GM12891 (cell line): ENCODE measurements at places on chromosomes 1 and 21.

DNA sequence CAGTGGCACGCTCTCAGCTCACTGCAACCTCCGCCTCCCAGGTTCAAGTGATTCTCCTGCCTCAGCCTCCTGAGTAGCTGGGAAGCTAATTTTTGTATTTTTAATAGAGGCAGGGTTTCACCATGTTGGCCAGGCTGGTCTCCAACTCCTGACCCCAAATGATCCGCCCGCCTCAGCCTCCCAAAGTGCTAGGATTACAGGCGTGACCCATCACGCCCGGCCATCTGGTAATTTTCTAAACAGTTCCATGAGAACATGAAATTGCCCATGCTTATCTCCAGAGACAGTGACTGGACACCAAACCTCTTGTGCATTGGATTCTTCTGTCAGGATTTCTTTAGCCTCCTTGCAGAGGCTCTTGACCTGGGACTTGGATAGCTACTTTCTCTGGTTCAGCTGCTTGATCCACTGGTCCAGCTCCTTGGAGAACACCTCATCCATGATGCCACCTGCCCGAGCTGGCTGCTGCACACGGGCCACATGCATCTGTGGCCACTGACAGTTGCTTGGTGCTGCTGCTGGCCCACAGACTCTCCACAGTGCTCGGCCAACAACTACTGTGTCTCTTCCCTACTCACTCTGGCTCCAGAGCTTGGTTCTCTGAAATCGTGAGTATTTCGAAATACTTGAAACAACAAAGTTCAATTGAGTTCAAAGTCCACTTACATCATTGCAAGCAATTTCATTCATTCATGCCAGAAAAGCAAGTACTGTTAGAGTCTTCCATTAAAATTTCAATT, 40.0 kb upstream of the CTPS1 start:
- no peak for DNase-seq

- DNase-seq: no peak
Observed at GRCh38 chr1:176942346-176942745, 222.2 kb downstream of the ASTN1 start.

GRCh38 chr1:17194615-17195528, 10.1 kb upstream of the PADI1 start:
- DNase-seq: no peak

DNA sequence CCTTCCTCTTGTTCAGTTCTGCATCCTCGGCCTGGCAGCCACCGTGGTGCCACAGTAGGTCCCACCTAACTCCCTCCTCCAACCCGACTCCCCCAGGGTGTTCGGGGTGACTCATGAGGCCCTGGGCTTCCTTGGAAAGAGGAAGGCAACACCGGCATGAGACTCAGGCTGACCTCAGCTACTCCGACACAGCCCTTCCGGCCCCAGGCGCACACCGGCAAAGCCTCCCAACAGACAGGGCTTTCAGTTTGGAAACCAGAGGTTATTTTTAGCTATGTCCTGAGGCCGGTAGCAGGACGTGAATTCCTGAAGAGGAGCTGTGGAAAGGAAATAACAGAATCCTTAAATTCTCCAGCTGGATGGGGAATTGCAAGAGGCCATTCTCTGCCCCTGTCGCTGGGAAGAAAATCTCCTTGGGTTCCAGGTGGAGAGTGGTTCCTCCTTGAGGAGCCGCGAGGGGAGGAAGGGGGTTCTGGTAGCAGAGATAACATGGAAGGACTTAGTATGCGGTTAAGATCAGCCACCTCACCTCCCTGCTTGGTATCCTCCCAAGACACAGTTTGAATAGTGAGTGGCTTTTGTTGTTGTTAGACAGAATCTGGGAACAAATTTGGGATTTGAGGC, 24.4 kb downstream of the PLXNA2 start:
- DNase-seq: no peak

DNA sequence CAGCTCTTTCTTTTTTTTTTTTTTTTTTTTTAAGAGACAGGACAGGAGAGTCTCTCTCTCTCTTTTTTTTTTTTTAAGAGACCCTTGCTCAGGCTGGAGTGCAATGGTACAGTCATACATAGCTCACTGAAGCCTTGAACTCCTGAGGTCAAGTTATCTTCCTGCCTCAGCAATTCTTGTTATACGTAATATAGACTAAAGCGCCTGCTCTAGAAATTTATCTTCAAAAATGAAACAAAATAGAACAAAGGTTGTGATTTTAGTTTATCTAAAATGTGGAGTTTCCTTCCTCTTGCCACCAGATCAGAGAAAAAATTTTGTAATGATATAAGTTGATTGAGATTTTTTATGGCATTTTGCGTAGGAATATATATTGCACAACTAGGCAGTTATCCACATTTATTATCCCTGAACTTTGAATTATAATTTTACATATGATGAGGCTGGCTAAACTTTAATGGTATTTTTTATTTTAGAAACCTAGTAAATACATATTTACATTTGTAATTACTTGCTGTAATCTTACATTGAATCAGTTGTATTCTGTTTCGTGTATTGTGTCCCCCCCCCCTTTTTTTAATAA, 44.2 kb downstream of the MTF2 start:
- DNase-seq: no peak

GRCh38 chr1:91697416-91697815, 188.5 kb downstream of the TGFBR3 start:
- peak; percentile 11 for DNase-seq

DNA sequence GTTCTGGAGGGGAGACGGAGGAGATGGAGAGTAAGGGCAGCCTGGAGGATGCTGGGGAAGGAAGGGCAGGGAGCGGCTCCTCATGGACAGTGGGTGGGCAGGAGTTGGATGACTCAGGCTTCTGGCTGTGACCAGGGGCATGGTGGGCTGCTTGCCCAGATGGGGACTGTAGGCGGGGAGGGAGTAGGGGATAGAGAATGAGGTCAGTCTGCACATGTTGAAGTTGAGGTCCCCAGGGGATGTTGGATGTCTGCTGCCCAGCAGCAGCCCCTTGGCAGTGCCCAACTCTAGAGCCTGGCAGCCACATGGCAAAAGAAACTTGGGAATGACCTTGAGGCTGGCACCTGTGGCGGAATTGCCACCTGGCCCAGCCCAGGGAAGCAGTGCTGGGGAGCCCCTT, 6.4 kb downstream of the SELENON start:
- no peak for DNase-seq

GRCh38 chr1:230822092-230822581, 46.2 kb downstream of the C1orf198 start:
- no peak for DNase-seq

DNA sequence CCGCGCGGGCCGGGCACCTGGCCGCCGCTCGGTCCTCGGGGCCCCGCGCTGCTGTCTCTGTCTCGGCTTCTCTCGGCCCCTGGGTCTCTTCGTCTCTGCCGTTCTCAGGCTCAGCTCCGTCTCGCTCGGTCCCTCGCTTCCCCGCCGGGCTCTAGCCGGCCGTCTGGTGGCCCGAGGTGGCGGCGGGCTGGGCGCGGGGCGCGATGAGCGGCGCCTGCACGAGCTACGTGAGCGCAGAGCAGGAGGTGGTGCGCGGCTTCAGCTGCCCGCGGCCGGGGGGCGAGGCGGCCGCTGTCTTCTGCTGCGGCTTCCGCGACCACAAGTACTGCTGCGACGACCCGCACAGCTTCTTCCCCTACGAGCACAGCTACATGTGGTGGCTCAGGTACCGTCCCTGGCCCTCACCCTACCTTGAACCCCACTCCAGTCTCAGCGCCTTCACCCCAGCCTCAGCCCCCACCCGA, 355 bp downstream of the SHISAL2A start:
- peak; percentile 30 for DNase-seq

DNA sequence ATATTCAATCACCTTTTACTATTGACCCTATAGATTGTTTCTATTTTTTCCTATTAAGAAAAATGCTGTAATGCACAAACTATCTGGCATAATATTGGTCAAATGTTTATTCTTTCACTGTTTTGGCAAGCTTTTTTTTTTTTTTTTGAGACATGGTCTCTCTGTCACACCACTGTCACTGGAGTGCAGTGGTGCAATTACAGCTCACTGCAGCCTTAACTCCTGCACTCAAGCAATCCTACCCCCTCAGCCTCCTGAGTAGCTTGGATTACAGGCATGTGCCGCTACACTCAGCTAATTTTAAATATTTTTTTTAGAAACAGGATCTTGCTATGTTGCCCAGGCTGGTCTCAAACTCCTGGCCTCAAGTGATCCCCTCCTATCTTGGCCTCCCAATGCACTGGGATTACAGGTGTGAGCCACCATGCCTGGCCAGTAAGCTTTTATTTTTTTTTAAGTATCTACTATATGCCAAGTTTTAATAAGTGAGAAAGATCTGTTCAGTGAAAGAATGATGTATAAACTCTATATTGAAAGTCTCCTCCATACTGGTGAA, 3.4 kb downstream of the CDC7 start:
- DNase-seq: no peak

DNA sequence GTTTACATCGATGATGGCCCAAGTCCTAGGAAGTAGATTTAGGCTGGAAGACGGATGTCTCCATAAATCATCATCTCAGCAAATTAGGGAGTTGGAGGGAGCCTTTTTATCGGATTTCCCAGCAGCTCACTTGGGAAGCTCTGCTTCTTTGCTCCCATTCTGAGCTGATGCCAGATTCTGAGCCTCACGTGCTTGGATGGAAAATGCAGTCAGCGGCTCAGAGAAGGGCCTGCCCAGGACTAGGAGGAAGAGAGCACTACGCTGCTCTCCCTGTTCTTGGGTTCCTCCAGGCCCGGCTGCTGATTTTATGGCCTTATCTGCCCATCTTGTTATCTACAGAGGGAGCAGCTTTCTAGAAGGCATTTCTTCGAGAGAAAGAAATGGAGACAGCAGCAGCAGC, 42.0 kb downstream of the UBIAD1 start:
- no peak for DNase-seq

GRCh38 chr1:245768596-245768995, 613.8 kb downstream of the KIF26B start:
- DNase-seq: no peak

GRCh38 chr1:211701733-211702132, 26.3 kb upstream of the NEK2 start:
- no peak for DNase-seq

GRCh38 chr21:28445141-28445830, 547.4 kb downstream of the LTN1 start:
- no peak for DNase-seq

- DNase-seq: no peak
Observed at GRCh38 chr1:104702731-104703130, 953.0 kb downstream of the AMY1C start.

- DNase-seq: no peak
Observed at GRCh38 chr1:27727126-27727525, 1.4 kb downstream of the FAM76A start.

- DNase-seq: no peak
Observed at GRCh38 chr1:226656201-226656600, 82.9 kb downstream of the ITPKB start.

DNA sequence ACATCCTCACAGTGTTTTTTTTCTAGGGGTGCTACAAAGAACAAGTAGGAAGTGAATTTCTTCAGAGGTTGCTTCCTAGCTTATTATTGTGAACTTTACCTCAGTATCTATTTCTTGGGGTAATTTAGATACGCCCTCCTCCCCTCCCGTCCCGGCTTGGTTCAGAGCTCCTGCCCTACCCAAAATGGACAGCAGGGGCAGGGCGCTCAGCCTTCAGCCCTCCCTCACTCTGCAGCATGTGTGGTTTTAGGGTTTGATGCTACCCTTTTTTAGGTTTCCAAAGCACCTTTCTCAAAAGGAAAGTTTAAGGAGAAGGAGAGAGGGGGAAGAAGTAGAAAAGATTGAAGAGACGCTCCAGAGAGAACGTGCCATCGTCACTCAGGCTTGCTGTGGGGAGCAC, 16.9 kb upstream of the POGK start:
- DNase-seq: no peak

GRCh38 chr1:111404588-111404987, 22.9 kb downstream of the OVGP1 start:
- no peak for DNase-seq

DNA sequence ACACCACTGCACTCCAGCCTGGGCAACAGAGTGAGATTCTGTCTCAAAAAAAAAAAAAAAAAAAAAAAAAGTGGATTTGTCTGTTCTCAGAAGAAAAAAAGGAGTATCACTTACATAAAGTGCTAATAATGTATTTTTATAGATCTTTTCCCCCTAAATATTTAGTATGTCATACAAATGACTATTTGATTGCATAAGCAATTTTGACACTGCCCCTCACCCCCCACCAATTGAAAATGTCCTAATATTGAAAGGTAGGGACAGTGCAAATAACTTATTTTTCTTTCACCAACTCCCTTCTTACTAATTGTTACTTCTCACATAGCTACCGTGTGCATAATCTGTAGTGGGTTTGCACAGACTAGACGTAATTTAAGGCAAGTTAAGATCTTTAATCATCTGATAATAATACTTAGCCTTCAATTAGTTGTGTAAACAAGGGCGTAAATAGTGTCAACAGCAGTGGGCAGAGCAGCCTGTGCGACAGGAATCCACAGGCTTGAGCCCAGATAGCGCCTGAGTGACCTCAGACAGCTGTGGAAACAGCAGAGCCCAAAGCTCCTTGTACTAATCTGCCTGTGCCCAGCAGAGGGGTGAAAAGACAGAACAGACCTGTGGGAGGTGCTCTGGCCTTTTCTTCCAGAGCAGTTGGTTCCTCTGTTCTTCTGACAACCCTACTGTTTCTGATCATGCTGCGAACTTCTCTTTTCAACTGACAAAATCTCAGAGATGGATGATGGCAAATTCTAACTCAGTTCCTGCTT, 4.5 kb upstream of the IER5 start:
- DNase-seq: no peak

- DNase-seq: no peak
Observed at GRCh38 chr21:25589887-25590286, 17.4 kb downstream of the MRPL39 start.

DNA sequence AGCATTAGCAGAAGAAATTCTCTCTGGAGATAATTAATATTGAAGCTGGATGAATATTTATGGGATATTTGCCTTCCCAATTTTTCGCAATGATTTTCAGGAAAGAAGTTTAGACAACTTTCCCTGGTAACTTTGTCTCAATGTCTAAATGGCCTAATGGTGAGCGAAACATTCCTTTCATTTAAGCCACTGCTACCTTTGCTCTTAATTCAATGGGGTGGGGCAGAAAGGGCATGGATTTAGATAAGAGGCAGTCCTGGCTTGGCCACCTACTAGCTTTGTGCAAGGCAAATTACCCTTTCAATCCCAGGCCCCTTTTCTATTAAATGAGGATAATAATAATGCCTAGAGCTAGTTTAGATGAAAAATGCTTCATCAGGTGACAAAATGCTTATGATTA, 27.1 kb upstream of the LYST start:
- DNase-seq: no peak

- no peak for DNase-seq
Observed at GRCh38 chr1:59412718-59413326, 115.9 kb downstream of the FGGY start.

DNA sequence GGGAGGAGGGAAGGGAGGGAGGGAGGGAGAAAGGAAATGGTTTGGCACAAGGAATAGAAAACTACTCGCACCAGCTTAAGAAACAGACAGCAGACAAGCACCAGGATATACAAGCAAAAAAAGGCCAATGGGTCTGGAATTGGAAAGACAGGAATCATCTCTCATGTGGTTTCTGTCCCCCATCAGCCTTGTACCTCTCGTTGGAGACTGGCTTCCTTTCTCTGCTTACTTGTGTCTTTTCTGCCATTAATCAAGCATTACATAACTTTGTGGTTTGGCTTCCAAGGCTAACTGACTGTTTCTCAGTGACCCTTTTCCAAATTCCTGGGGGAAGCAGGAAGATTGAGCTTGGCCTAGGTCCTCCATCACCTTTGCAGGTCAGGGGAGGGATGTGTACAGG, 11.8 kb upstream of the RALGPS2 start:
- DNase-seq: no peak

- no peak for DNase-seq
Observed at GRCh38 chr1:68173936-68174737, 58.2 kb downstream of the WLS start.

GRCh38 chr1:167455786-167456446, 62.4 kb downstream of the CD247 start:
- peak; percentile 26 for DNase-seq

- no peak for DNase-seq
Observed at GRCh38 chr1:155086128-155086741, 7.6 kb downstream of the EFNA3 start.
